ENCODE measurements at places on chromosomes 2 and 18.

GRCh38 chr2:36441816-36442215 is 86.2 kb downstream of the CRIM1 start:
- peak; percentile 70 for DNase-seq

GRCh38 chr2:143177096-143177786 is 48.0 kb downstream of the ARHGAP15 start:
- no peak for DNase-seq

GRCh38 chr2:10518470-10519393 is 70.6 kb upstream of the ODC1 start:
- DNase-seq: no peak

- DNase-seq: no peak
Measured at GRCh38 chr18:59303656-59304195, 14.7 kb downstream of the CPLX4 start.
